ENCODE measurements at places on chromosomes 11 and 22.

DNA sequence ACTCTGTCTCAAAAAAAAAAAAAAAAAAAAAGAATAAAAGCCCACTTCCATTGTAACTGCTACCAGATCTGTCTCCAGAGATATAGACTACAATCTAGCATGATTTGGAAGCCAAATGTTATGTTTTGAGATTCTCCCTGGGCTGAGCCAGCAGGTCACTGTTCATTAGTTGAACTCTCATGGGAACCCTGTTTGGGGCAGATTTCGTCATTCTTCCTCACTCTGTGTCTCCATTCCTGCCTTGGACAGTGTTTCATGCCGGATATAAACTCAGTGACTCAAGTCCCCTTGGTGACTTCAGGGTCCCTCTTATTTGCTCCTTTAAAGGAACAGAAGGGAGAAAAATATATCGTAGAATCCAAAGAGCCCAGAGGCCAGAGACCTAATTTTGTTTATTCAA is 378.1 kb downstream of the LARGE1 start:
- no peak for DNase-seq

GRCh38 chr22:43890901-43891331 is 897 bp downstream of the PNPLA5 start:
- no peak for DNase-seq

DNA sequence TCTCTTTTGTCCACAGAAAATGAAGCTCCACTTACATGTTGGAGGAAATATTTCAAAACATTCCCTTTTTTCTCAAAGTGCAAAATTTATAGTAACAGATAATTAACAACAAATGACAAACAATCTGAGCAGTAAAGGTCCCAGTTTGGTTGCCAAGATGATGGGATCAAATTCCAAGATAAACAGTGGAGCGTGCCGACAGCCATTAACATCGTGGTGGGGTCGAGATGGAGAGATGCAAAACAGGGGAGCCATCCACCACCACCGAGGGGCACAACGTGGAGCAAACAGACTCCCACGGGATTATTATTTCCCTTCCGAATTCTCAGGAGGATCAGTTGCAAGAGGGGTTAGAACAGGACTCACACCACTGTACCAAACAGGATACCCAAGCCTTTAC is 17.2 kb downstream of the MPPED2 start:
- no peak for DNase-seq

DNA sequence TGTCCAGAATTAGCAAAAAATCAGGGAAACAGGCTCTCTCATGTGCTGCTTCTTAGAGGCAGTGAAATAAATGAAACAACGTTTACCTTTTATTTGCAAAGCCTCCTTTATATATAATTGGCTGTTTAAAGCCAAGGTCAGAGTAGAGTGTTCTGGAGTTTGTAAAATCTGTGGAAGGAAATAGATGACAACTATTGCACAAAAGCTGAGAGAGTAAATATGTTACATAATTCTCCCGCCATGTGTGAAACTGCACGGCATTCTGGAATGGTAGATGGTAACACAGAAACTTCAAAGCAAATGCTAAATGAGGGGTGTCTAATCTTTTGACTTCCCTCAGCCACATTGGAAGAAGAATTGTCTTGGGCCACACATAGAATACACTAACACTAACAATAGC is 51.5 kb upstream of the FGF3 start:
- DNase-seq: no peak

DNA sequence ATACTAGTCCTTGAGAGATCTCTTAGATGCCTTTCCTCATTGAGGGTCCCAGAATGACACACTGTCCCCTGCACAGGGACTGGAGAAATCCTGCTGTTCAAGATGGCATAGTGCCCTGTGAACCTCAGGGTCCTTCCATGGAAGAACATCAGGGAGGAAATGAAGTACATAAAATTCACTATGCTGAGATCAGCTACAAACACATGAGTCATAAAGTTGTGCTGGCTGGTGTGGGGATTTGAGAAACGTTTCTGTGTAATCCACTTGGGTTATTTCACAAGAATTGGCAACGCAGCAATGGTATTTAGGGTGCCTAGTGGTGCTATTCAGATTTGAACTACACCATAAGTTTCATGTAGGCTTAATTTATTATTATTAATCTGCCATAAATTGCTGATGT is 174.4 kb downstream of the MAML2 start:
- DNase-seq: peak; percentile 91

GRCh38 chr11:126817096-126817495 is 183.5 kb downstream of the KIRREL3 start:
- DNase-seq: no peak

- DNase-seq: no peak
Measured at GRCh38 chr11:94851864-94852636, 83.9 kb downstream of the AMOTL1 start.

GRCh38 chr22:43127166-43127908 is 15.9 kb downstream of the MCAT start:
- no peak for DNase-seq

DNA sequence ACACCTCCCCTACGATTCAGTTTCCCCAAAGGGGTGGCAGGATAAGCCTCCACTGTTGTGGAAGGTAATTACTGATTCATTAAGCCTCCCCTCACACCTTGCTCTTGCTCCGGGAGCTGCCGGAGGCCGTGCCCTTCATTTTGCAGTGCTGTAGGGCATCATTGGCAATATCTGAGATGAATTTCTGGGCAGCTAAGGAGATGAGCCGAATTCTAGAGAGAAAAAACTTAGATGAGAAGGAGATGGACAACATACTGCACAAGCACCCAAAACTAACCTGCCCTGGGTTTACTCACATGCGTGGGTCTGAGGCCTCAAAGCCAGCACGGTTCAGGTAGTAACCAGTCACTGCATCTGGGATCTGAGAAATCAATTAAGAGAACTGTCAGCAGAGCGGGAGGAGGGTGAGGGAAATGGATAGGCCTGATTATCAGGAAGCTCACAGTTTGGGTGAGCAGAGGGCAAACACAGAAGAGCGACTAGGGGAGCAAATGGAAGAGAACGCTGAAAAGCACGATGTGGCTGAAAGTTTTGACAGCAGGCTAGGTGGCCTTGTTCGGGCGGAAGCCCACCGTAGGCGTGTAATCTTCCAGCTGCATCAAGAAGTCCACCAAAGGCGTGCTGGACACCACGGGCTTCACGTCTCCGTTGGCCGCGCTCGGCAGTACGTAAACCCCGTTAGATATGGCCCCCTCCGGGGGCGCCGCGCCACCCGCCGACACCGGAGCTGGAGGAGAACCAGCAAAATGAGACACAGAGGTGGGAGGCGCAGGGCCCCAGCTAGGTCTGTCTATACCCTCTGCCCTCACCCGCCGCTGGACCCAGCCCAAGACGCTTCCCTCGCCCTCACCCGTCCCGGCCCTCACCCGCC is 689 bp downstream of the TAF10 start:
- DNase-seq: peak; percentile 12

Measured in fibroblast of gingiva (primary cell).